ENCODE measurements at places on chromosomes 4 and X.

DNA sequence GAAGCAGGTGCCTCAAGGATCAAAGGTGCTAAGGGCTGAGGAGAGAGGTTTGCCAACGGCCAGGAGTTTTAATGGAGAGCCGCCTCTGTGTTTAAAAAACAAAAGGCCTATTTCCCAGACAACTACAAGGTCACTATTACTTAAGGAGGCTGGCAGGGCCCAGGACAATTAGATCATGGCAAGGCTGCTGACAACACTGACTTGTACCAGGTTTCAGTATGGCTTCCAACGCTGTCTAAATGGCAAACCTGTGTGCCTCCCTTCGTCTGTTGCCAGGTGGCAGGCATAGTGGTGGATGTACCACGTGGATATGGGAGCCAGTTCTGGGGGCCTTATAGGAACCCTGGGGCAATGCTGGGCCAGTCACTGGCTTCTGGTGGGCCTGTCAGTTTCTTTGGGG lies 41.0 kb downstream of the NSG1 start:
- DNase-seq = peak; percentile 14

- DNase-seq = peak; percentile 80
Measured at GRCh38 chrX:87517571-87518141, at the start of gene KLHL4. Gene KLHL4, plus strand, starts transcription at chrX:87517802. Its CDS starts 92 bp downstream, at chrX:87517894.

DNA sequence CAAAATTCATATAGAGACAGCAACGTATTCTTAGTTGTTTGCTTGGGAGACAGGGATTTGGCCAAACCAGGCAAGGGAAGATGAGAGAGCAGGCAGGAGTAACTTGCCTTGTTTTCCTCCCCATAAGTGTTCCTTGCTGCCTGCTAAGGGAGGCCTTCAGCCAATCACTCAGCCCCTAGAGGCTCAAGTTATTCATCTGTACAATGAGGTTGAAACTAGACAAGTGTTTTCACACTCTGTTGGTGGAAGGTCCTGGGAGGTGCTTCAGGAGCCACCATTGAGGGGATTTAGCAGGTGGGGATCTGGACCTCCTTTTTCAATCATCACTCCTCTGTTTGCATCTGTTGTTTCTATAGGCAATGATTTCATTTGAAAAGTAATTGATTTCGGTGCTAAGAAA lies 23.6 kb upstream of the HMGB3 start:
- no peak for DNase-seq

DNA sequence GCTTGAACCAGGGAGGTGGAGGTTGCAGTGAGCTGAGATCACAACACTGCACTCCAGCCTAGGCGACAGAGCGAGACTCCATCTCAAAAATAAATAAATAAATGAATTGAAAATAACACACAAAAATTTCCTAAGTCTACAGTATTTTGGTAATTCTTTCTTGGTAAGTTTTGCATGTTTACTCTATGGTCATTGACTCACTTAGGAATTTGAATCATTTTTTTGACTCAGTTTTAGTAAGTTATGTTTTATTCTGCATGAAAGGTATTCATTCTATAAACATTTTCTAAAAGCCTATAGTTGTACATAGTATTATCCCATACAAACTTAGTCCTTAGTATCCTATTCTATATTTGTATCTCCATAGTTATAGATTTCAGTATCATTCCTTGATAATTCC lies 772.9 kb upstream of the SLIT2 start:
- peak; percentile 2 for DNase-seq

- DNase-seq = peak; percentile 17
Measured at GRCh38 chrX:20487227-20487626, 220.5 kb upstream of the RPS6KA3 start.

- DNase-seq = no peak
Measured at GRCh38 chr4:150986085-150986484, 29.0 kb downstream of the LRBA start.

- DNase-seq = no peak
Measured at GRCh38 chr4:131644619-131645018, 1504.5 kb upstream of the PCDH10 start.

DNA sequence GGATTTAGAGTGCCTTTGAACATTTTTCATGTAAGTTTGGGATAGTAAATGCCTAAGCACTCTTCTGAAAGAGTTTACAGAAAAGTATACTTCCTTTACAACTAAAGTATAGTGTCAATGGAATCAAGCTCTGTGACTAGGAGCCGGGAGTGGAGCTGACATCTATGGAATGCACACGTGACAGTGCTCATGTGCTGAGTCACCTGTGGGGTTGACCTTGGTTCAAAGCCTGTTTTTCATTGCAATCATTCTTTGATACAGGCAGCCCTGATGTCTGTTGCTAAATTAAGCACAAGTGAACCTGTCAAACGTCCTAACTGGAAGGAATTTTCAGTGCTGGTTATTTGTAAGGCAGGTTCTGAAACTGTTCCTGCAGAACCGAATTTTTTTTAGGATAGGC lies 82.5 kb downstream of the GPAT3 start:
- DNase-seq = peak; percentile 88
